Smooth muscle cell of the umbilical artery (primary cell): ENCODE measurements at places on chromosomes 1 and 21. TPM values are rescaled to one million over a fixed set of nuclear protein-coding genes. Genes with fewer than 3 reads are reported as not detected.

Gene ADAMTS5
- total RNA-seq = 0.37 and 4.5 TPM in 2 replicates

Gene NCSTN
- total RNA-seq = 181 and 242 TPM in 2 replicates

Gene ATPAF1
- total RNA-seq = 44.8 and 51.4 TPM in 2 replicates

Gene TMPRSS2
- total RNA-seq = not detected in 2 replicates

Gene NTMT2
- total RNA-seq = not detected in 2 replicates

Gene TAL1
- total RNA-seq = under 0.01 TPM in 1 of 2 replicates, not detected in the other

Gene LCE1B
- total RNA-seq = not detected in 2 replicates

Gene MNDA
- total RNA-seq = not detected in 2 replicates

Gene AVPR1B
- not detected in 2 replicates for total RNA-seq

Gene GJB3
- not detected in 2 replicates for total RNA-seq

Gene JAK1
- total RNA-seq = 111 and 164 TPM in 2 replicates

Gene HES2
- 0.37 TPM in 1 of 2 replicates, not detected in the other for total RNA-seq

Gene PCBP3
- total RNA-seq = 0.05 and 0.30 TPM in 2 replicates

Gene IVL
- 1.1 TPM in 1 of 2 replicates, not detected in the other for total RNA-seq

Gene ADAM30
- 0.05 TPM in 1 of 2 replicates, not detected in the other for total RNA-seq

Gene SH3BGR
- total RNA-seq = 3.0 and 3.7 TPM in 2 replicates

Gene LIPI
- not detected in 2 replicates for total RNA-seq

Gene CACNA1S
- total RNA-seq = not detected in 2 replicates

Gene RHD
- total RNA-seq = not detected in 2 replicates

Gene WDR64
- not detected in 2 replicates for total RNA-seq

Gene CSRP1
- 1,211 and 1,696 TPM in 2 replicates for total RNA-seq

Gene ATP6V1G3
- not detected in 2 replicates for total RNA-seq

Gene B3GALT5
- total RNA-seq = 0.37 and 0.89 TPM in 2 replicates

Gene TLR5
- 0.14 TPM in 1 of 2 replicates, not detected in the other for total RNA-seq

Gene HAPLN2
- 0.14 TPM in 1 of 2 replicates, not detected in the other for total RNA-seq

Gene SPRR1A
- total RNA-seq = not detected in 2 replicates

Gene GOLT1A
- not detected in 2 replicates for total RNA-seq
